ENCODE measurements at places on chromosomes 7 and 10.

GRCh38 chr7:36208997-36209813 is 56.2 kb downstream of the EEPD1 start:
- DNase-seq, result no peak

DNA sequence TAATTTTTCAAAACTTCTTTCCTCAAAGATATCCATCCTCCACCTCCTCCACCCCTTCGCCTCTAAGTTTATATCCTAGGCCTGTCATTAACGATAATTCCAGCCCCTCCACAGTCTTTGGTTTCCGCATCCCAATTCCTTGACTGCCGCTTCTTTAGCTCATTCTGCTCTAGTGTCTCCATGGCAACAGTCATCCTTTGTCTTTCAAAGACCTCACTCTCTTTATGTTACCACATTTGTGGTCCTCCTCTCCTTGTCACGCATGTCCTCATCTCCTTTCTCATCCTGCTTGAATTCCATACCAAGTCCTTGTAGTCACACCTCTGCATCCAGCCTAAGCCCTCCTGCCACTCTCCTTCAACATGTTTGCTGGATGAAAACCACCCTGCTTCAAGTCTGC is 511.2 kb upstream of the KLF6 start:
- DNase-seq, result no peak

- no peak for DNase-seq
Observed at GRCh38 chr7:26782501-26782900, 81.9 kb downstream of the SKAP2 start.

DNA sequence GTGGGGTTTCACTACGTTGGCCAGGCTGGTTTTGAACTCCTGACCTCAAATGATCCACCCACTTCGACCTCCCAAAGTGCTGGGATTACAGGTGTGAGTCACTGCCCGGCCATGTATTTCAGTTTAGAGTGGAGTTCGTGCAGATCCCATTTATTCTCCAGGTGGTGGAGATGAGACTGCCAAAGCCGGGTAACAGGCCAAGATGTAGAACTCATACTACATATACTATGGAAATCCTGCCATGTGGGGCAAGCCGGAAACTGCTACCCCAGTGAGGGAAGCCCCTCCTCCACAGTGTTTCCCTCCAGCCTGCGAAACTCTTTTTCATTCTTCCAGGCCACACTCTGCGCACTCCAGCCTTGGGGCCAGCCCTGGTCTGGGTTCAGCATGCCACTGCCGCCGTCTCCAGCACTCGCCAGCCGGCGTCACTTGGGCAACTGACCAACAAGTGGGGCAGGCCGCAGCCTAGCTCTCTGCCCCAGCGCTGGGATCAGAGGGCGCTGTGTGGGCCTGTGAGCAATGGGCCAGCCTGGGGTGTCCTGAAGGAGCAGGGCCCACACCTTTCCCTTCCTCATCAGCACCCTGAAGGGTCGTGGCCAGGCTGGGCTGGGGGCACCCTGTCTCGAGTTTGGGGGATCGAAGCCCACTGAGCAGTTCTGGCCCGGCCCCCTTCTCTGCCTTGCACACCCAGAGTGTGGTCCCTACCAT is 122.0 kb downstream of the TRRAP start:
- no peak for DNase-seq

- DNase-seq, result no peak
Observed at GRCh38 chr7:113204415-113204814, 86.1 kb upstream of the SMIM30 start.

DNA sequence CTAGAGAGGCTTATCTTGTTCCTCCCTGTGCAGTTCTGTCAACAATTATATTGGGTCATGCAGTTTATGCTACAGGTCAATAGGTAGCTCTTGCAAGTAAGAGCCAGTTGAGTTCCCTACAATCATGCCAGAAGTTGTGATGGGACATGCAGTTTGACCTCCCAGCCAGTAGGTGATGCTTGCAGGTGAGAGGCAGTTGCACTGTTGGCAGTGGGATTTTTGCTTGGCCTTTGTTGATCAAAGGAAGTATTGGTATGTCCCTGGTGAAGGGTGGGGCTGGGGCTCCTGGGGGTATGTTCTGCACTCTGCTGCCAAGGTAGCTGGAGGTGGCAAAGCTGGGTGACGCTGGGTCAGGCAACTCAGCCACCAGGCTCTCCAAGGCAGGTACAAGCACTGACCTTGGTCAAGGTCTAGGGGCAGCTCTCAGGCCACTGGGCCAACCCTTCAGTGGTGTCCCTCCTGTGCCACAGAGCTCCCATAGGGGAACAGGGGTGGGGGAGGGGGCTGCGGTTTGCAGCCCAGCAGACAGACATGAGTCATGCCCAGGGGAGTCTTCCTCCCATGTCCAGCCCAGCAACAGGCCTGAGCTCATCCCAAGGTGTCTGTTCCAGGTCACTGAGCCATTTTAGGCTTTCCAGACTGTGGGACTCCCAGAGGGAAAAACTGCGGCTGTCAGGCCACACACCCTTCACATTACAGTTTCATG is 43.3 kb downstream of the MEOX2 start:
- no peak for DNase-seq

- no peak for DNase-seq
Observed at GRCh38 chr7:101094791-101095375, 9.6 kb downstream of the TRIM56 start.

- DNase-seq, result no peak
Observed at GRCh38 chr10:101000127-101000914, 713 bp downstream of the LZTS2 start.

DNA sequence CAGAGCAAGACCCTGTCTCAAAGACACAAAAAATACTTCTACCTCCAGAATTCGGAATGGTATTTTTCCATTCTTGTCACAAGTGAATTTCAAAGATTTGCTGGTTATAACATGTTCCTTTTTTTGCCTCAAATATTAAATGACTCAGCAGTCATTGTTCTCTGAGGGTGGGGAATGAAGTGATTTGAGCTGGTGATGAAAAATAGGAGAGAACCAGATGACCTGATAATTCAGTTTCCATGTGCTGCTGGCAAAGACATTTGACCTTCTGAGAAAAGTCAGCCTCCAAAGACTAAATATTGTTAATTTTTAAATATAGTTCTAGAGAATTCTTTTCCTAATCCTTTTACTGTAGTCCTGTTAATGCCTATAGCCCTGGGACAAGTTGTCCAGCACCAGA is 78.9 kb downstream of the CACNB2 start:
- no peak for DNase-seq

DNA sequence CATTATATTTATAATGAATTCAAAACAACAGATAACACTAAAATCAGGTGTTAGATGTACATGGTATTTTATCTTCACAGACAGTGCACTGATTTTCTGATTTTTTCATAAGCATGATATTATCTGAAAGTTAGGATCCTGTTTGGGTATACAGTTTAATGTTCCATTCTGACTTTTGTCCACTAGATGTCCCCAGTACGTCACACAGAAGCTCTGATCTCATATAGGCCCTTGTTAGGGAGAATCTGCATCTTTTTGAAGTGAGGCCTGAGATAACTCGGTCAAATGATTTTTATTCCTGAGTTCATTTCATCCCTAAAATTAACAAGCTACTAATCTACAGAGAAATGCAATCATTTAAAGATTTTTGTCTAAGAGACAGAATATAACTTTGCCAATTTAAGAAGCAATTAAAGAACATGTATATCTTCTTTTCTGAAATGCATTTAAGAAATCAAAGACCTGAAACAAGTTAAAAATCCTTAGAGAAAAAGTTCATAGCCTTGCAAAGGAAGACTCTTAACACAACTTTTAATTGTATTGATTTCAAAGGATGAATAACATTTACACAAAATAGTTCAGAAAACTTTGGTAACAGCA is 72.0 kb upstream of the TES start:
- DNase-seq, result no peak

DNA sequence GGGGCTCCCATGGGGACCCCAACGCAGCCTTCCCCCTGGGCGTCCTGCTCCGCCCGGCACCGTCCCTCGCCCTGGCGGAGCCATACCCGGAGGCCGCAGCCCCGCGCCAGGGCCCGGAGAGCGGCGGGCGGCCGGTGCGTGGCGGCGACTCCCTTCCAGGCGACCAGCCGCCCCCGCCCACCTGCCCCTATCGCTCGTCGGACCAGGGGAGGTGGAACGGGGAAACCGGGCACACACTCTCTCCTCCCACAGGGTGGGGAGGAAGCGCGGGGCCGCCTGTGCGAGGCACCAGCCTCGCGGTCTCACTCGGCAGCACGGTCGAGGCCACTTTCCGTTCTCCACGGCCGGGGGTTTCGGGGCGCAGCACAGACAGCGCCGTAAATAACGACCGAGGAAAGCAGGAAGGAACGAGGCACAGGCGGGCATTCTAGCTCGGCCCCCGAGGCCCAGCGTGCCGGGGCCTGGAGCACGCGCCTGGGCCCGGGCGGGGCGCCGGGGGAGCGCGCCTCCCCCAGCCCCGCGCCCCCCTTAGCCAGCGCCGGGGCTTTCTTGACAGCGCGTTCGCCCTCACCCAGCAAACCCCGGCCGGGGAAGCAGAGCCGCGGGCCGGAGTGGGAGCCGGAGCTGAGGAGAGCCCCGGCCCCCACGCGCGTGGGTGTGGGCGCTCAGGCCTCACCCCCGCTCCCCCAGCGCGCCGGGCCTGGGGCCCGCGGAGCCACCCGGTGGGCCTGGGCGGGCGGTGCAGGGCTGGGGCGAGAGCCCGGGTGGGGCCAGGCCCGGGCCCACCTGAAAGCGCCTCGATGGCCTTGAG is 936 bp downstream of the IGF2BP3 start:
- no peak for DNase-seq

- DNase-seq, result no peak
Observed at GRCh38 chr7:80858141-80858903, 60.5 kb downstream of the SEMA3C start.

DNA sequence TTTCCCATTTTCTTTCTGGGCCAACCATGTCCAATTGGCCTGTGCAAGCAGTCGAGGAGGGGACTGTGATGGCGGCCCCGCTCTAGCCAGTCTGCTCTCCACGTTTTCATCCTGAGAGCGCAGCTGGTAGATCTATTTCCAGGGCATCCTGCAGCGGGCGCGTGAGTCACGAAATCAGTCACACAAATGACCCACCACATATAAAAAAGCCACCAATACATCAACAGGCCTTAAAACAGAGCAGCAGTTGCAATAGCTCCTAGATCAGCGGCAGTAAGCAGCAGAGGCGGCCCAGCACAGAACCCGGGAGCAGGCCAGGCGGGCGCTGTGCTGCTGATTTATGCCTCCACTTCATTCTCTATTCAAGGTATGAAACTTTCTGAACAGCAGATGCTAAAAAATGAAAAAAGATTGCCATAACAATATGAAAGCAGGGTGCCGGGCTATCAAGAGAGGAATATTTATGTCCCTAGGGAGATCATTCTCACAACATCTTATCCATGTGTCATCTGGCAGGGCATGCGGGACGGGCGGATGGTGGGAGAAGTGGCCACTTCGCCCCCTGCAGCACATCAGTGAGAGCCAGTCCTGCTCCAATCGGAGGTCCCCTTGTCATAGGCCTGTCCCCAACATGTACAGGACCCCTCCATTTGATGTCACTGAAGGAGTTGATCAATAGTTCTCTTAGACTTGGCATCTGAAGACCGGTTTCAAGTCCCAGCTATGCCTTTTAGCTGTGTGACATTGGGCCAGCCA is 98.0 kb upstream of the GPR26 start:
- no peak for DNase-seq

DNA sequence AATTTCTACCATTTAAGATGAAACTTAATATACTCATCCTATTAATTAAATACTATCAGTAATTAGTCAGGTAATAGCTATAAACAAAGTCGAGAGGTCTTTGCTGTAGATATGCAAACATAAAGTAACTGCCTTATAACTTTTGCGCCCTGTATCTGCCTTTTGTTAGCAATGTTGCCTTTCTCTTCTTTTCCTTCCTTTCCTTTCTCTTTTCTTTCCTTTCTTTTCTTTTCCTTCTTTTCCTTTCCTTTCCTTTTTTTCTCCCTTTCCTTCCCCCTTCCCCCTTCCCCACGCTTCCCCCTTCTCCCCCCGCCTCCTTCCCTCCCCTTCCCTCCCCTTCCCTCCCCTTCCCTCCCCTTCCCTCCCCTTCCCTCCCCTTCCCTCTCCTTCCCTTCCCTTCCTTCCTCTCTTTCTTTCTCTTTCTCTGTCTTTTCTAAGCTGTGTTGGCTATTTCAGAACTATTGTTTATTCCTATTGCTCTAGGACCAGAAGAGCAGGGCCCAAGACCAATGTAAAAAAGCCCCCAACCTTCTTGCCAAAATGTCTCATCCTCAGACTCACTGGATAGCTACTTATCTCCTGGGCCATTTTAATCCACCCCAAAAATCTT is 65.3 kb upstream of the DKK1 start:
- no peak for DNase-seq

DNA sequence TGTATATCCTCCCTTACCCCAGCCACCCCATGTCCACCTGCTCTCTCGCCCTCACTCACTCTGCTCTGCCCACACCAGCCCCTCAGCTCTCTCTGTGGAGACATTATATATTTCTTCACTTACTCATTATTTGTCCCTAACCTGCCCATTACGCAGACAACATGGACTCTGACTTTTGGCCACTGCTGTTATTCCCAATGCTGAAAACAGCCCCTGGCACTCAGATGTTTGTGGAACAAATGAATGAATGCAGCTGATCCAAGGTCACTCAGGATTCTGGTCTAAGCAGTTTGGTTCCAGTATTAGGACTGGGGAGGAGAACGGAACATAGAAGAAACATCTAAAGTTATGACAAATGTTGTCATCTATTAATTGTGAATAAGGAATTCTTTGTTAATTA is 26.7 kb downstream of the GNA12 start:
- no peak for DNase-seq

GRCh38 chr7:22868509-22868908 is 45.9 kb upstream of the TOMM7 start:
- DNase-seq, result no peak

DNA sequence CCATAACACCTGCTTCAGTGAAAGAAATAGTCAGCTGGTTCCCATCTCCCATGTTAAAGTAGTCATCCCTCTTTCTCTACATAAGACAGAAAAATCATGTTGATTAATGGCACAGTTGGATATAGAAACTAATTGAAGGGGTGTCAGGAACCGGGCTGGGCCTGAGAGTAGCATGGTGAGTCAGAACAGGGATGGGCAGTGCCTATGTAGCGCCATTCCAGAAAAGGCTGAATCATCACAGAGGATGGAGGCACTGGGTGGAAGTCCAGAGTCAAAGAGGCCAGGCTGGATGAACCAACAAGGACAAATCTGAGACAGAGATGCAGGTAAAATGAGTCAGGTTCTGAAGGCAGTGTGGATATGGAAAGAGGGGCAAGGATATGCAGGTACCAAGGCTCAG is 201.2 kb downstream of the LHFPL3 start:
- no peak for DNase-seq

DNA sequence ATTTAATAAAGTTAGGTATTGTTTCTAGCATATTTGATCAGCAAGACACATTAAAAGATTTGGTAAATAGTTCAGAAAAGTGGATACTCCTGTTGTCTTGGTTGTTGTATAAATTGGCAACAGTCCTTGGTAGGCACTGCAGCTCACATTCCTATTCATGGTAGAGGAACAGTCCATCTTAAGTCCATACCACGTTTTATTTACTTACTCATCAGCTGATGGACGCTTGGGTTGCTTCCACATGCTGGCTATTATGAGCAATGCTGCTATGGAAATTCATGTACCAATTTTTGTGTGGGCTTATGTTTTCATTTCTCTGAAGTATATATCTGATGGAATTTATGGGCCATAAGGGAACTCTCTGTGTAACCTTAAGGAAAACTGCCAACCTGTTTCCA is 43.3 kb downstream of the C10orf120 start:
- no peak for DNase-seq

All from cortex of kidney (tissue), 1 donor.